ENCODE measurements at places on chromosomes 13 and 19. TPM values are rescaled to one million over a fixed set of nuclear protein-coding genes. Genes with fewer than 3 reads are reported as not detected.

- no peak for DNase-seq
These were observed 320.3 kb upstream of the EDNRB start for GRCh38 chr13:78238911-78239310.

DNA sequence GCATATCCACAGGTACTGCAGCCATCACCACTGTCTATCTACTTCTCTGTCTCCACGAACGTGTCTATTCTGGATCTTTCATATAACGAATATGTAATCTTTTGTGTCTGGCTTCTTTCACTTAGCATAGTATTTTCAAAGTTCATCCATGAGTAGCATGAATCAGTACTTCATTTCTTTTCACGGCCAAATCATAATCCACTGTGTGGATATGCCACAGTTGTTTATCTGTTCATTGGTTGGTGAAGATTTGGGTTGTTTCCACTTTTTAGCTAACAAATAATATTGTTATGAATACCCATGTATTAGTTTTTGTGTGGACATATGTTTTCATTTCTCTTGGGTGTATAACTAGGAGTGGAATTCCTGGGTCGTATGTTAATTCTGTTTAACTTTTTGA, 14.4 kb downstream of the RGCC start:
- no peak for DNase-seq

DNA sequence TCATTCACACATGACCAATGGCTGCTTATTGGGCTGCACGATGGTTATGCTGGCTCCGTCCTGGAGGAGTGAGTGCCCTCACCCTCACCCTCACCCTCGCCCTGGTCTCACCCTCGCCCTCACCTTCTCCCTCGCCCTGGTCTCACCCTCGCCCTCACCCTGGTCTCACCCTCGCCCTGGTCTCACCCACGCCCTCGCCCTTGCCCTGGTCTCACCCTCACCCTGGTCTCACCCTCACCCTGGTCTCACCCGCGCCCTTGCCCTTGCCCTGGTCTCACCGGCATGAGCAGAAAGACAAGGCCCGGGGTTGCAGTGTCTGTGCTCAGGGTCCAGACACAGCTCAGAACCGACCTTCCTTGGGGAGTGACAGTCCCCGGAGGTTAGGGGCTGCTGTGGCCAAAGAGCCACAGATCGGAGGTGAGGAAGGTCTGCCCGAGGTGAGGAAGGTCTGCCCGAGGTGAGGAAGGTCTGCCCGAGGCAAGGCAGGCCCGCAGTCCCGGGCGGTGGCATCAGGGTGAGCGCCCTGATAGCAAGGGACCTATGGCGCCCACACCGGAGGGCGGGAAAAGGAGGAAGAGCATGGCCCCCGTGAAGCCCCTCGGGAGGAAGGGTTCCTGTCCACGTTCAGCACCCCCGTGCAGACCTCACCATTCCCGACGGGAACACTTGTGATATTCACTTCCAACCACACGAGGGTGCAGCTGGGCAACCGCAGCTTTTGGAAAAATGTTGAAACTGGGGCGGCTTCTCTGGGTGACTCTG, 65.6 kb downstream of the MCF2L start:
- peak; percentile 62 for DNase-seq

DNA sequence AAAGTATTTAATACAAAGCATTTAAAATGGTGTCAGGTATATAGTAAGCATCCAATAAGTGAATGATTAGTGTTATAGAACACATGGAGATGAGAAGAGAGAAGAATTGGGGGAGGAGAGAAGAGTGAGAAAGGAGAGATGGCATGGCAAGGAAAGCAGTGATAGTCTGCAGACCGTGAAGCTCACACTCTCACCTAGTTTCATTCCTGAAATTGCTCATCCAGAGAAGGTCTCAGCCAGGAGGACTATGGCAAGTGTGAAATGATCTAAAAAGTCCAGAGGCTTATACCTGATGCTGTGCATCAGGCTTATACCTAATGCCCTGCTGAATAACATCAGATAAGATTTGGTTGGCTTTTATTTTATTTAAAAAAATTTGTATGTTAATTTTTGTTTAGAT, 351.6 kb upstream of the KLF12 start:
- DNase-seq, result no peak

DNA sequence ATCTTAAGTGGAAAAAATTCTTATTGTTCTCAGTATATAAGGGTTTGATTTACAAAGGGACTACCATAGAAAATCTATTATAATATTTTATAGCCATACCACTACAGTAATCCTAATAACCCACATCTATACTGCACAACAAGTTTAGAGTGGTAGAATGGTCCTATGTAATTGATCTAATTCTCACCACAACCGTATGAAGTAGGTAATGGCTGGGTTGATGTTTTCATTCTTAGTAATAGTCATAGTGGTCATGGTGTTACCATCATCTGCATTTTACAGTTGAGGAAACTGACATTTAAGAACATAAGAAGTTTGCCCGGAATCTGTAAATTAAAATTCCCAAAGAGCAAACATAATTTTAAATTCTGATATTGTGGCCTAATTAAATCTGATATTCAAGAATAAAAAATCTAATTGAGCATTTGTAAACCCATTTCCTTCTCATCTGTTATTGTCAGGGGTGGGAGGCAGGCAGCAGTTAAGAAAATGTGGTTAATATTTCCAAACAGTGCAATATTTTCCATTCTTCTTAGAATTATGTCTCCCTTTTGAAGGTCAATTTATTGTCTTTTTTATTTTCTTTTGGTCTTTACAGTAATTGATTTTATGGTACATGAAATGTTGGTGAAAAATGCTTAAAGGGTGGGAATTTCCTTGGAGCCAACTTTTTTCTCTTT, 65.6 kb downstream of the DHRS12 start:
- no peak for DNase-seq

GRCh38 chr19:29841559-29842367, 30.0 kb downstream of the CCNE1 start:
- DNase-seq, result peak; percentile 64

CUL4A gene
- total RNA-seq, result 81.8 TPM

ZNF554 gene
- total RNA-seq, result 1.6 TPM

NKPD1 gene
- 0.19 TPM for total RNA-seq

MCEMP1 gene
- 0.26 TPM for total RNA-seq
